GM12865 (cell line): ENCODE measurements at places on chromosomes 6 and 20.

DNA sequence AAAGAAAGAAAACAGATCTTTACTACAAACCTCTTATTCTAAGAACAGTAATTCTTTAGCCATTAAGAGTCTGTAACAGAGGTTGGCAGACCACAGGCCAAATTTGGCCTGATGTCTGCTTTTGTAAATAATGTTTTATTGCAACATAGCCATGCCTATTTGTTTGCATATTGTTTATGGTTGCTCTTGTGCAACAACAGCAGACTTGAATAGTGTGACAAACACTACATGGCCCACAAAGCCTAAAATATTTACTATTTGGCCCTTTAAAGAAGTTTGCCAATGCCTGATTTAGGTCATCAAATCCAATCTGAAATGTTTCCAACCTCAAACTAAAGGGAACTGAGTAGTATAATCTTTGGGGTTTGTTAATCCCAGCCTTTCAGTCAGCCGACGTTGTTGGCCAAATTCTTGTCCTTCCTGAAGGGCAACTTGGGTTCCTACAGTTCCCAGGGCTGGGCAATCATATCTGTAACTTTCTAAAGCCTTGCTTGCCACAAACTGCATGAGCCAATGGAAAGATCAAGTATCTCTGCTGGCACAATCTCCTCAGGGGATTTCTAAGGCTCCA lies 33.9 kb upstream of the TBC1D20 start:
- DNase-seq: no peak

DNA sequence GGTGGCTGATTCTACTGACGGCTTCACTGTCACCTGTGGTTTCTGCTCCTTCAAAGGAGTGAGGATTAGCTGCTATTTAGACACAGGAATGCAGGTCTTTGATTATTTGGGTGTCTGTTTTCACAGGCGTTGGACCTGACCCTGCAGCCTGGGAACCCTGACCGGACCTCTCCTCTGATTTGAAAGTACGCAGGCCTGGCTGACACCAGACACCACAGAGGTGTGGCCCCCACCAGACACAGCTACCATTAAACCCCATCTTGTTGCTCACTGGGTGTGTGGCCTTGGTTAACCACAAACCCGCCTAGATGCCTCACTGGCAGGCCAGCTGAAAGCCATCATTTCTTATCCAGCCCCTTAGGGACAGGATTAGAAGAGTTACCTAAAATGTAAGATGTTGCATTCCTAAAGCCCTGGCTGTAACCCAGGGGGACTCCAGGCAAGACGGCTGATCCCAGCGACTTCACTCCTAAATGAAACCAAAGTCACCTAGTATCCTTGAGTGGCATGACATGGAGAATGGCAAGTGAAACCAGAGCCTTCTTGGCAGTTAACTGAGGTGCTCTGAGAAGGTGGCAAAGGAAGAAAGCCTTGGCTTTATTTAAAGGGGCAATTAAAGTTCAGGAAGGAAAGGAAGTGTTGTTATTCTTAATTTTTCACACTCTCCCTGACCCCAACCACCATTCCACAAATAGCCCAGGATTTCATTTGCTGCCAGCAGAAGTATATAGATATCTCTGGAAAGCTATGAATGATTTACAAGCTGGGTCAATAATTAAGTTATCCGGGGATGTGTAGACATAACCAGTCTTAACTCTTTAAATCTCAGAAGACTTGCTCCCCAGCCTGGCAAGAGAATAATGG lies 169.9 kb downstream of the QRSL1 start:
- peak; percentile 78 for DNase-seq

DNA sequence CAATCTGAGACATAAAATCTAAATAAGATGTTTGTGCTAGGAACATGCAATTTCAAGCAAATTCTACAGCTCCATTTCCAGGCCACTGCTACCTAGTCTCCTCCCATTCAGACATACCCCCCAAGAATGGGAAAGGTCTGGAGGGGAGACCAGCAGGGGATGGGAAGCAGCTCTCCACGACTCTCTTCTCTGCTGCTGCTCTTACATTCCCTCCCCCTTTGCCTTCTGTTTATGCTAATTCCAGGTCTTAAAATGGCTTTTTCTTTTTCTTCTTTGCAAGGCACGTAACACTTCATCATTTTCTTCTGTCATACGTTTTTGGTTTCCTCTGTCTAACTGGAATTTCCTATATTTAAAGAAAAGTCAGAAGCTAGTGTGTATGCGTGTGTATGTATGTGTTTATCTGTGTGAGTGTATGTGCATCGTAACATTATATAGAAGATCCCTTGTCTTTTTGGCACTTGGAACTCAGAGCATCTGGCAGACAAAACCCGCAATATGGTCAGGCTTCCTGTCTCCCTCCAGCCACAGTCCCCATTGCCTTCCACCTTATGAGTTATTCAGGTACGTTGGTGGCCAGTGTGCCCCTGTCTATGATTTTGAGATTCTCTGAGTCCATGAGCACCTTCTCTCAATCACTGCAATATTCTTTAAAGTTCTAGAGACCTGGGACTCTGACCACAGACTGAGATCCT lies 493.7 kb downstream of the BTBD3 start:
- no peak for DNase-seq

GRCh38 chr6:169393753-169394152 lies 140.1 kb upstream of the THBS2 start:
- no peak for DNase-seq

DNA sequence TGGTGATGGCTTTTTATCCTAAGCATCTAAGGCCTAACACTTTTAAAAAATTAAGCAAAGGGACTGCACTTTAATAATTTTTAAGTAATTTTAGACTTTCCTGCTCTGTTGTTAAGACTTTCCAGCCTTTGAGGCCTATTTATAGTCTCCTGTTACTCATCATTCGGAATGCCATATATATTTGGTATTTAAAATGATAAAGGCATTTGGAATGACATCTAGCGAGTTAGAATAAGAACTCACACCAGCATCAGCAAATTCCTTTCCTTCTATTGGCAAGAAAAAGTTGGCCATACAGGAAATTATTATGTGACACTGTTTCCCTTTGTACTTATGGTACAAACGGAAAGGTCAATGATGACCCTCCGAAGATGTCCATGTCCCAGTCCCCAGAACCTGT lies 88.1 kb upstream of the STMND1 start:
- DNase-seq: no peak

- no peak for DNase-seq
These were observed 476.1 kb downstream of the TFAP2A start for GRCh38 chr6:9938801-9939200.

DNA sequence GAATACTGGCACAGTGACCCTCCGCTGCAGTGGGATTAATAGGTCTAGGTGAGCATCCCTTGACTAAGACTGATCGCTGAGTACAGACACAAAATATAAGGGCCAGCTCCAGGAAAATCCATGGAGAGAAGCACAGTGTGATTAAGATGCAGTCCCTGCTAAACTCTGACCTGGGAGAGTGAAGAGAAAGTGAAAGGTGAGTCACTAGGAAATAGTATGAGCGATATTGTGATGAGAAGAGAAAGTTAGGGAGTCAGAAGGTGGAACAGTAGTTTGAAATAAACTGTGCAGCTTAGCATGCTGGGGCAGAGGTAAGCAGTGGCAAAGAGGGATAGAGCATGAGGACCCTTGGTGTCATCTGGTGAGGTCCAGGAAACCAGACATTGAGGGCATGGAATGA lies 278.6 kb upstream of the MAP3K7 start:
- no peak for DNase-seq

DNA sequence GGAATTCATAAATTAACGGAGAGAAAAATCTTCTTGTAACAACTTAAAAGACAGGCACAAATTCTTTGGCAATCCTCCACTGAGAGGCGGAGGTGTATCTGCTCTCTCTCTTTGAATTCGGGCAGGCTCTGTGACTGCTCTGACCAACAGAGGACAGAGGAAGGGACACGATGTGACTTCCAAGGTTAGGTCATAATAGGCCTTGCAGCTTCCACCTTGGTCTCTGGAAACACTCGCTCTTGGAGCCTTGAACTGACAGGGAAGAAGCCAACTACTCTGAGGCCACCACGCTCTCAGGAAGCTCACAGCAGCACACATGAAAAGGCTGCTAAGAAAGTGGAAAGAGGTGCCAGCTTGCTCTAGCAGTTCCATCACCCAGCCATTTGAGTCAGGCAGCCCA lies 14.9 kb downstream of the TOMM34 start:
- DNase-seq: no peak

GRCh38 chr20:7760247-7761031 lies 179.8 kb downstream of the HAO1 start:
- no peak for DNase-seq

GRCh38 chr6:128803911-128804310 lies 79.0 kb upstream of the LAMA2 start:
- DNase-seq: no peak

DNA sequence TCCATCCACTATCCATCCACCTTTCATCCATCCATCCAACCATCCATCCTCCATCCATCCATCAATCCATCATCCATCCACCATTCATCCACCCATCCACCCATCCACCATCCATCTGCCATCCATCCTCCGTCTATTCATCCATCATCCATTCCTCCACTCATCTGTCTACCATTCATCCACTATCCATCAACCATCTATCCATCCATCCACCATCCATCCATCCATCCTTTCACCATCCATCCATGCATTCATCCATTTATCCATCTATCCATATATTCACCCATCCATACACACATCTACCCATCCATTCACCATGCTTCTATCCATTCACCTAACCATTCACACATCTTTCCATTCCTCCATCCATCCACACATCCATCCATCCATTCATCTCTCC lies 207.0 kb upstream of the CDH4 start:
- DNase-seq: no peak

GRCh38 chr6:44012078-44012493 lies 115.2 kb downstream of the MRPL14 start:
- no peak for DNase-seq

GRCh38 chr6:30748851-30749540 lies 4.6 kb upstream of the IER3 start:
- no peak for DNase-seq

DNA sequence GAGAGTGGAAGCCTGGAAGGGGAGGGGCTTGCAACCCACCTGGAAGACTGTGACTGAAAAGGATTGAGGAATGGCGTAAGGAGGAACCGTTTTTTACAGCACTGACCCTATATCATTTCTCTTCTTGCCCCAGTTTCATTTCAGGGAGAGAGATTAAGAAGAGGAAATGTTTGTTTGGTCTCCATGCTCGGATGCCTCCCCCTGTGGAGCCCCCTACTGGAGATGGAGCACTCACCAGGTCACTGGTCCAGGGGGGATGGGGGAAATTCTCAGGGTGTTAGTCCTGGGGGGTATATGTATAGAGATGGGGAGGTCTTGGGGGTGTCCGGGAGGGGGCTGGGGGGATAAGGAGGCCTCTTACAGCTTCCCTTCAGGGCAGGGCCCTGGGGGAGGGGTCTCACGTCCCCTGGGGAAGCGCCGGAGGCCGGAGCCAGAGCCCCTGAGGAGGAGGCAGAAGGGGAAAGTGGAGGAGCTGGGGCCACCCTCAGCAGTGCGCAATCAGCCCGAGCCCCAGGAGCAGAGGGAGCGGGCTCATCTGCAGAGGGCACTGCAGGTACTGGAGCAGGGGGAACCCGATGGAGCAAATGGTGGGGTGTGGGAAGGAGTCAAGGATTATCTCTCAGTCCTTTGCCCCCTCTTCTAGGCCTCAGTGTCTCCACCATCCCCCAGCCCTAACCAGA lies 3.2 kb downstream of the CUTA start:
- no peak for DNase-seq

DNA sequence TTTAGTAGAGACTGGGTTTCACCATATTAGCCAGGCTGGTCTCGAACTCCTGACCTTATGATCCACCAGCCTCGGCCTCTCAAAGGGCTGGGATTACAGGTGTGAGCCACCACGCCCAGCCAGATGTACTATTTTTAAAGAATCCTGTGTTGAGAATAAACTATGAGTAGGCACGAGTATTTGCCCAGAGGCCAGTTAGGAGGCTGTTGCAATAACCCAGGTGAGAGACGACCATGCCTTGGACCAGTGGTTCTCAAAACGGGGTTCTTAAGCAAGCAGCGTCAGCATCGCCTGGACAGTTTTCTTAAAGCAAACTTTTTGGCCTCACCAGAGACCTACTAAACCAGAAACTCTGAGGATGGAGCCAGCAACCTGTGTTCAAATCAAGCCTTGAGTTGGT lies 258.8 kb downstream of the ZNF217 start:
- DNase-seq: no peak

- DNase-seq: no peak
These were observed 129.6 kb downstream of the TAF4 start for GRCh38 chr20:61935926-61936700.

GRCh38 chr6:41191569-41191968 lies 9.4 kb downstream of the TREML2 start:
- peak; percentile 61 for DNase-seq

DNA sequence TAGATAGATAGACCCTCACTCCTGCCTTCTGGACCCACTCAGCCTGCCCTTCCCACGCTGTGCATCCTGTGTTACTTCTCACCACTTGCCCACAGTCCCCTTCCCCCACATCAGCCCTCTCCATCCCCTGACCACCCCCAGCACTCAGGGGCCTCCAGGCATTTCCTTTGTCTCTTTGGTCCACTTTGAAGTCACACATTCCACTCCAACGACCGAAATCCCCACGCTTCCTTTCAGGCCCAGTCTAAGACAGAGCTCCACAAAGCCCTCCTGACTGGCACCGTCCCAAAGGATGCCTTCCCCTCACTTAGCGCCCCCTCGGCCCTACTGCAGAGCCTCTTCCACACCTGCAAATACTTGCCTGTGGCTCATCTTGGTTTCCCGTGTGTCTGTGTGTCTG lies 83.8 kb downstream of the FOXF2 start:
- DNase-seq: no peak
